Ovary (tissue), 10 donors: ENCODE measurements at places on chromosomes 1 and 21. TPM values are rescaled to one million over a fixed set of nuclear protein-coding genes. Genes with fewer than 3 reads are reported as not detected.

- H3K36me3 ChIP-seq: no peaks in the 10 kb centered on the region
Observed at GRCh38 chr1:233725423-233725822, 111.5 kb downstream of the KCNK1 start.

DNA sequence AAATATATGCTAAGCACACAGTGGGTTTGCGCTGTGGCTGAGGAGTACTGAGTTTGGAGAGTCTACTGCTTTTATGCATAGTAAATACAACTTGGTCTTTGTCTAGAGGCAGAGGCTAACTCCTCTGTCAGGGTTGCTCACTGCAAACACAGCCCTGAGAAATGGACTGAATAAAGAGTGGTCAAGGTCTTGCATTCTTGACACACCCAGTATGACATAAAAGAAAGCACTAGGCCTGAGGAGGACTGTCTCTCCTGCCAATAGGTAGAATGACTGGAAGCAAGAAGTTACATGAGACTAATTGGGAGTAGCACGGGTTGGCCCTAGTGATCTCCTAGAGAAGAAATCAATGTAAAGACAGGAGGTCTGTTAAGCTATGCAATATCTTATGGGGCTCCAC, 367.2 kb upstream of the B3GALT2 start:
- no peak overlapping the region for H3K4me3 ChIP-seq
- H3K36me3 ChIP-seq: no peaks in the 10 kb centered on the region
- H3K27ac ChIP-seq: no peak overlapping the region
- no peaks in the 10 kb centered on the region for H3K27me3 ChIP-seq
- no peak for DNase-seq

Gene RAB25
- 3.5 TPM for total RNA-seq

Gene APCS
- not detected for total RNA-seq

Gene NUAK2
- total RNA-seq: 2.7 TPM
